Urinary bladder (tissue), 4 donors: ENCODE measurements at places on chromosomes 11 and 22.

DNA sequence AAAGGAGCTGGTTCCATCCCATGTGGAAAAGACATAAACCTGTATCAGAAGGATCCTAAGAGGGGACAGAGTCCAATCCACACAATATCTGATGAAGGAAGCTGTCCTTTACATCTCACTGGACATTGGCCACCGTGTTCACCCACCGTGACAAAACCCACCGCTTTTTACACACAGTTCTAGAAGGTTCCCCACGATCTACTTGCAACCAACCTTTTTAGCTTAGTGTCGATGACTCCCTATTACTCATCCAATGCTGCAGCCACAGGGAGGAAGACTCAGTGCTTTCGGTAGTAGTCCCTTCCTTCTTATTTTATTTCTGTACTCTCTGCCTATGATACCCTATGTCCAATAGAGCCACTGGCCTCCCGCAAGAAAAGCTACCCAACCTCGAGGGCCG lies 65.4 kb downstream of the MAPK1 start:
- DNase-seq: no peak

- DNase-seq: no peak
Measured at GRCh38 chr11:7871056-7871455, 60.0 kb downstream of the OR10A6 start.

- DNase-seq: no peak
Measured at GRCh38 chr11:74267014-74267413, 44.4 kb downstream of the P4HA3 start.

DNA sequence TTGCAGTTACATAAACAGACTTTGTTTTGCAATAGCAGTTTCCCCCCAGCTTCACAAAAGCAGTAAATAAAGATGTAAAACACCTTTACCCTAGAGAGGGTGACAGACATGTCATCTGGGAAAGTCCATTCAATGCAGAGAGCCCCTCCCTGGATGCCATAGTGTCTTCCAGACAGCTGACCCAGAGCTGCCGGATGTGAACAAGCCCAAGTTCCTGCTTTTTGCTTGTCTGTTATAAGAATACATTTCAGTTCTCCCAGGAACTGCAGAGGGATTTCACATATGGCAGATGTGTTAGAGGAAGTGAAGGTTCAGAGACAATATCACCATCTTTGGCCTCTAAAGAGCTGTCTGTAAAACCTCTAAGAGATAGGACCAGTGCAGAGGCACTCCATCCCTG lies 48.9 kb downstream of the RELT start:
- no peak for DNase-seq

- DNase-seq: no peak
Measured at GRCh38 chr11:120950880-120951279, 73.0 kb upstream of the TBCEL start.

DNA sequence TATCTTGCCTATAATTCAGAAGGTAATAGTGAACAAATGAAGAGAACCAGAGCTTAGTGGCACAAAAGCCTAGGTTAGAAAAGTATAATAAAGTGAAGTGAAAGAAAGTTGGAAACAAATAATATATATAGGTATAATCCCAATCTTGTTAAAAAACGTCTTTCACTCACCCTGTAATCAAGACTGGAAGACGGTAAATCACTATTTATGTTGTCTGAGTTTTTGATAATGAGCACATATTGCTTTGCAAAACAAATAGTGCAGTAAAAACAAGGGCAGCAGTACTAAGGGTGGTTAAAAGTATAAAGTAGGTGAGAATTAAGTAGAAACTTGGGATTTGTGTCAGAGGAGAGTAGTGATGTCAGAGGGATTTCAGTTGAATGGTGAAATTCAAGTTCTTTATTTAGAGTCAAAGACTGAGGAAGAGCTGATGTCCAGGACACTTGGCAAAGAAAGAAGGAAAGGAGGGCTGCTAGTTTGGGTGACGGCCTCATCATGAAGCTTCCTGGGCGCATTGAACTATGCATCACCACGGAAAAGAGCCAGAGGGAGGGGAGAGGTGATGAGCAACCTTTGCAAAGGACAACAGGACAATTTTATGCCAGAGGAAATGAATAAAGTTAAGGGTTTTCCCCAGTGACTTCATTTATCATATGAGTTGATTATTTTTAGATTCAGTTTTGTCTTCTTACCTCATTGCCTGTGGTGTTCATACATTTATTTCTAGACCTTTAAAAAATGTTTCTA lies 11.4 kb downstream of the NCAM1 start:
- DNase-seq: no peak

- DNase-seq: no peak
Measured at GRCh38 chr11:73894725-73895335, 18.0 kb downstream of the PAAF1 start.

DNA sequence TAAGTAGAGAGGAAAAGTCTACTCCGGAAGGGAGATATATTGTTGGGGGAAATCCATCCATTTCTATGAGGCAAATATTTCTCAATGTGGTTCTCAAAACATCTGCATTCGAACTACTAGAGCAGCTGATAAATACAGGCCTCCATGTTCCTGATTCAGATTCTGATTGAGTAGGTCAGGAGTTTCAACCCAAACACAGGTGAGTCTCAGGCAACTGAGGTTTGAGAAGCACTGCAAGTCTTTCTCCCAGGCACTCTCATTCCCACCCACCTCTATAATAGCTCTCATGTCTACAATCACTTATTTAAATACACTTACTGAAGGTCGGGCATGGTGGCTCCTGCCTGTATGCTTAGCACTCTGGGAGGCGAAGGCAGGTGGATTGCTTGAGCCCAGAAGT lies 14.7 kb upstream of the ASPHD2 start:
- no peak for DNase-seq

- DNase-seq: no peak
Measured at GRCh38 chr22:32354360-32355351, 3.0 kb upstream of the RFPL3 start.

GRCh38 chr11:46710821-46711269 lies 8.2 kb upstream of the F2 start:
- DNase-seq: no peak

DNA sequence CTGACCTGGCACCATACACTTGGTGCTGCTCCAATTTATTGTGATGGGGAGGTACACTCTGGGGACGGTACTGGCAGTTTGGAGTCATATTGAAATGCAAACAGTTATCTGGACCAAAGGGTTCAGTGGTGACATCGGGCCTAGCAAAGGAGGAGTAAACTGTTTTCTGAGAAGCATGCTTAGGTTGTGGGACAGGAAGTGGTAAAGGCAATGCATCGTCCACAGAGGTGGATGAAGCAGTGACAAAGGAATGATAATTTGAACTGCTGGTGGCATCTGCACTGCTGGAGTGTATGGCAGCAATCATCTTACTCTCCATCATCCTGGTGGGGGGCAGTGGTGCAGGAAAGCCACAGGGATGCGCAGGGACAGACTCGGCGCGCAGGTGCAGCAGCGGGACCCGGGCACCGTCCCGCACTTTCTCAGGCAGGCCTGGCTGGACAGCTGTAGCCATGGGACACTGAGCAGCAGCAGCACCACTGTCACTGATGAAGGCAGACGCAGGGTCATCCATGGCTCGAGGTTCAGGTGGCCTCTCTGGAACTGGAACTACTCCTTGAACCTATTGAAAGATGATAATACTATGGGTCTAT lies 28.0 kb upstream of the TP53AIP1 start:
- DNase-seq: no peak

DNA sequence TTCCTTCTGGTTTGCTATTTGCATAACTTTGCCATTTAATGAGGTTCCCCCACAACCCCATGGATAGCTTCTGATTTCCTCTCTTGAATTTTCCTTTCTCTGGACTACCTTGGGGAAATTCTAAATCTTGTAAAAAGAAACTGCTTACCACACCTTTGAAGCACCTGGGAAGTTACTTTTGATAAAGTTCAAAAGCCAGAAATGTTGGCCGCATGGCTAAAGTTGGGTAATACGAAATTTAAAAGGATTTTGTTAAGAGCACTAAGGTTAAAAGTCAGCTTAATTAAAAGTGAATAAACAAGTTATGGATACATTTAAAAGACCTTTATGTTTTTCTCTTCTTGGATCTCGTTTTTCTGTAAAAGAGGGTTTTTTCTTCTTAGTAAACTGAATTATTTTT lies 5.5 kb downstream of the CASP4 start:
- DNase-seq: no peak

GRCh38 chr11:82907371-82907770 lies 5.8 kb downstream of the DDIAS start:
- DNase-seq: no peak

DNA sequence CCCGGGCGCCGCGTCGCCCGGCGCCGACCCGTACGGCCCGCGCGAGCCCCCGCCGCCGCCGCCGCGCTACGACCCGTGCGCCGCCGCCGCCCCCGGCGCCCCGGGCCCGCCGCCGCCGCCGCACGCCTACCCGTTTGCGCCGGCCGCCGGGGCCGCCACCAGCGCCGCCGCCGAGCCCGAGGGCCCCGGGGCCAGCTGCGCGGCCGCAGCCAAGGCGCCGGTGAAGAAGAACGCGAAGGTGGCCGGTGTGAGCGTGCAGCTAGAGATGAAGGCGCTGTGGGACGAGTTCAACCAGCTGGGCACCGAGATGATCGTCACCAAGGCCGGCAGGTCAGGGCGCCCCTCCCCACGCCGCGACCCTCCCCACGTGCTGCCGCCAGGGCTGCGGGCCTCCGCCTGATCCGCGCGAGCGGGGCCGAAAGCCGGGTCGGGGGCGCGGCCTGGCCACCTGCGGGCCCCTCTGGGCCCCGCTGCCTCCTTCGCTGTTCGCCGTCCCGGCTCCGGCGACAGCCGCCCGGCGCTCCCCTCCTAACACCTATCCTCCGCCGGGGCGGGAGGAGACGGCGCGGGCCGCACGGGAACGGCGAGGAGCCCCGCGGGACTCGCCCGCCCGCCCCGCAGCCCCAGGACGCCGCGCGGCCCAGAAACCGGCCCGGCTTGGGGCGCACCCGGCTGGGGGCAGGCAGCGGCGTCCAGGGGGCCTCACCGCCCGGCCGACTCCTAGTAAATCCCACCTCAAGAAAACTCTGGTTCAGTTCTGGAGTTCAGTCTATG lies 560 bp downstream of the TBX1 start:
- no peak for DNase-seq

DNA sequence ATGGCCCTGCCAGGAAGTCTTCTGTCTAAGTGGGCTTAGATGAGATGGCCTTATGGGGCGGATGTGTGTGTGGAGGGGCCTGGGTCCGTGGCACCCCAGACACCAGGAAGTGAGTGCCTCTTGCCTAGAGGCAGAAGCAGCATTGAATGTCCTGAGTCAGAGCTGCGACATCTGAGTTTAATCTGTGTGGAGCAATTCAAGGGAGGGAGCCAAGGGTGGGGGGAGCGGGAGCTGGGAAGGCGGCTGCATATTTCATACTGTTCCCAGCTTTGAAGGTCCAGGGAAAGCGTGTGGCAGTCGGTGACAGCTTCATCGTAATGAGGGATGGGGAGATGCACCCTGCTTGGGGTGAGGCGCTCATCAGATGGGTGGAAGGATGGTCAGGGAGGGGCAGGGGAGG lies 73.5 kb upstream of the THY1 start:
- DNase-seq: no peak

DNA sequence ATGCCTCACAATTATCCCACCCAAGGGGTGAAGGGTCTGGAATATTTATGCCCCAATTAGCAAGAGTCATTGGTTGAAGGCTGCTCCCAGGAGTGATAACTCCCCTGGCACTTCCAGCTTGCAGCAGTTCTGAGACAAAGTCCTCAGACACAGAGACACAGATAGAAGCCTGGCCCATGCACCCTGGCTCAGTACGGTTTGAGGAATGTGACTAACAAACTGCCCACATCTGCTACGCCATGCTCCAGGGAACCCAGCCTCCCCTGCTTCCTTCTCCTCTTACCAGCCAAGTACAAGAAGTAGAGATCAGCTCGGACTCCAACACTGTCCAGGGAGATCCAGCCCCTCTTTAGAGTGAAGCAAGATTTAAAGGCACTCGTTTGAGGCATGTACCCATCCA lies 48.5 kb upstream of the BMAL1 start:
- DNase-seq: no peak

DNA sequence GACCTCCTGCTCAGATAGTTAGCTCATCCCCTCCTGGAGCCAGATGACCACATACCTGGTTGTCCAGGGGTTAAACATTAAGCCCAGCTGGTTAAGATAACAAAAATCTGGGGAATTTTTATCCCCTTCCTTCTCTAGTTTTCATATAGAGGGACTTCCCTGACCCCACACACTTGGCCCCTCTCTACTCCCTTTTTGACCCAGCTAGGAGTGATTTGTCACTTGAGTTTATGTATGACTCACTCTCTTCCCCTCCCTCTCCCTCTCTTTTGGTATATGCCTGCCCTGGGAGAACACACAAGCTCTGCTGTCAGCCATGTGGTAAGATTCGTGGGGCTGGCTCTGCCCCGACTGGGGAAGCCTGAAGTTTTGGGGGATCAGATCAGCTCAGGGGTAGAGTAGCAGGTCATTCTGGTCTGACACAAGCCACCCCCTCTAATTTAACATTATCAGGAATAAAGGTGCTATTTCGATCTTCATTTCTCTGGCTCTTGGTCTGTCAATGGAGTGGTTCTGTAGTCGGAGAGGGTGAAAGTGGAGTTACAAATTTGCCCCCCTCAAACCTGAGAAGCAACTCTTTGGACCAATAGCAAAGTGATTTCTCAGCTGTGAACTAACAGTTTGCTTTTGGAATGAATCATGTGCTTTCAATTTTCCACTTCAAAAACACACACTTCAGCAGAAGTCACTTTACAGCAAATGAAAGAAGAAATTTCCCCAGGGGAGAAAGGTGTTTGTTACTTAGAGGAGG lies 415.3 kb upstream of the CADM1 start:
- no peak for DNase-seq

DNA sequence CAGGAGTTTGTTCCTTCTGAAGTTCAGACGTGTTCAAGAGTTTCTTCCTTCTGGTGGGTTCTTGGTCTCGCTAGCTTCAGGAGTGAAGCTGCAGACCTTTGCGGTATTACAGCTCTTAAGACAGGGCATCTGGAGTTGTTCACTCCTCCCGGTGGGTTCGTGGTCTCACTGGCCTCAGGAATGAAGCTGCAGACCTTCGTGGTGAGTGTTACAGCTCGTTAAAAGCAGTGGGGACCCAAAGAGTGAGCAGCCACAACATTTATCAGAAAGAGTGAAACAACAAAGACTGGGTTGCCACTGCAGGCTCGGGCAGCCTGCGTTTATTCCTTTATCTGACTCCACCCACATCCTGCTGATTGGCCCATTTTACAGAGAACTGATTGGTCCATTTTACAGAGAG lies 373.1 kb downstream of the ETS1 start:
- no peak for DNase-seq

DNA sequence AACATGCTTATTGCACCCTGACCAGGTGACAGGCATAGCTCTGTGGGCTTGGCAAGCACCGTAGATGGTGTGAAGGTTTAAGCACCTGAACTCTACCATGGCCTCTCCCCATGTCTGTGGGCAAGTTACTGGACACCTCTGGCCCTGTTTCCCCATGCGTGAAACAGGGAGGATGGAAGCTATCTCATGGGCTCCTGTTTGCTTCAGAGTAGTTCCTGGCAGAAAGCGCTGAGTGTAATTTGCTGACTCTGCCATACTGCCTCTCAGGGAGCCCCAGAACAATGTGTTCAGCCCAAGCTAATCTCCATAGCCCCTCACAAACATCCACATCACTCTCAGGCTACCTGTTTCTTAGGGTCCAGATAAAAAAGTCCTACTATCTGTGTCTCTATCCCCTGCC lies 2.4 kb downstream of the CBX6 start:
- DNase-seq: no peak

GRCh38 chr11:135002236-135002635 lies 590.2 kb upstream of the B3GAT1 start:
- no peak for DNase-seq

- DNase-seq: no peak
Measured at GRCh38 chr22:48258064-48258701, 1495.7 kb downstream of the TBC1D22A start.
